ENCODE measurements at places on chromosomes 6 and 20.
A peak's percentile ranks its signal among the peaks of the same experiment; 100 is the strongest.

DNA sequence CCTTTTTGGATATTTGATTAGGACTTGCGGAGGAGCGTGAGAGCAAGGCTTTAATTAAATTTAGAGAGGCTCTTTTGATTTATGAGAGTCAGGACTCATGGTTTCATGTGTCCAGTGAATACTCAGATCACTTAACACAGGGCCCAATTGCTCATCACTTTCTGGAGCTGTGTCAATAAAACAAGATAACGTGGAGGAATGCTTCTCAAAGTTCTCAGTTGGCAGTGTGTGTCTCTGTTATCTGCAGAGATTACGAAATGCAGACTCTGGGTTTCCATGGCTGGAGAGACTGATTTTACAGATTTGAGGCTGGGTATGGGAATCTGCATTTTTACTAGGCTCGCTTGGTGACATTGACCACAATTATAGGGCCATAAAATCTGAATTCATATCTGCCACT, 335.8 kb upstream of the FLRT3 start:
- DNase-seq = peak; percentile 24
- H3K4me1 ChIP-seq = no peaks in the 10 kb centered on the region
- H3K4me3 ChIP-seq = no peak overlapping the region
- no peaks in the 10 kb centered on the region for H3K36me3 ChIP-seq
- H3K27ac ChIP-seq = no peak overlapping the region
- H3K27me3 ChIP-seq = no peaks in the 10 kb centered on the region

DNA sequence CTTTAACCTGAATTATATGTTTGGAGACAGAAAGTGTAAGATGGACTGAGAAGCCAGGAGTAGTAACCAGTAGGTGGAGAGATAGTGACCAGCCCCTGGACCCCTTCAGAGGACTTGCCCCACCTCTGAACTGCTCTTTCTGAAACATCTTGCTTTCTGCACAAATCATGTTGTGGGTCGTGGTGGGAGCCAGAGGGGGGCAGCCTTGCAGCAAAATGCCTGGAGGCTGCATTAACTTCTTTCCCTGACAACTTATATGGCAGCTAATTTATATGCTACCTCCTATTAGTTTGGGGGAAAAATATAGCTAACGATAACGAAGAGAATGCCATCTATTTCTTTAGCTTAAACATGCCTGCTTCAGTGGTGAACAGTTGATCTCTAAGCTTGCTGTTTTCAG, 859.8 kb downstream of the MAFB start:
- no peak overlapping the region for H3K4me3 ChIP-seq
- H3K36me3 ChIP-seq = no peaks in the 10 kb centered on the region
- H3K27ac ChIP-seq = no peak overlapping the region
- no peak for DNase-seq

- H3K4me3 ChIP-seq = no peak overlapping the region
- H3K27ac ChIP-seq = no peak overlapping the region
- no peaks in the 10 kb centered on the region for H3K27me3 ChIP-seq
- H3K36me3 ChIP-seq = no peaks in the 10 kb centered on the region
Measured at GRCh38 chr6:98946266-98946878, 1.4 kb downstream of the FBXL4 start.

- no peak for DNase-seq
- H3K4me1 ChIP-seq = no peaks in the 10 kb centered on the region
- no peak overlapping the region for H3K27ac ChIP-seq
Measured at GRCh38 chr6:88662653-88663174, 300.7 kb downstream of the RNGTT start.

- no peaks in the 10 kb centered on the region for H3K4me1 ChIP-seq
- no peak overlapping the region for H3K27ac ChIP-seq
- H3K27me3 ChIP-seq = peaks cover 20% of the 10 kb centered on the region
Measured at GRCh38 chr20:62985444-62985778, 21.4 kb downstream of the BHLHE23 start.

DNA sequence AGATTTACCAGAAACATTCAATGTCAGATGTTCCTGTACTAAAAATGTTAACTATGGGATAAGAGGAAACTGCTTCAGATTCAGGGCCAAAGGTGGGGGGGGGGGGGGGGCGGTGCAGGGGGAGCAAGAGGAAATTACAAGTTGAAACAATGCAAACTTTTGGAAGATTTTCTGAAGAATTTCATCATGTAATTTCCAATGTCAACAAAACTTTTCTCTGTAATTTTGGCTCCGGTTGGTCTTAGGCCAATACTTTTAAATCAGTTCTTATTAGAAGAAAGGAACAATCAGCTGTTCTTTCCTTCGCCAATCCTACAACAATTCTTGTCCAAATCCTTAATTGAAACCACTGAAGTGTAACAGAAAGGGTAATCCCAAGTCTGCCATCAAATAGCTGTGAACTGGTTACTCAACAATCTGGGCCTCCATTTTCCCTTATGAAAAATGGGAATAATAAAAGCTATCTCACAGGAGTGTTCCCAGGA, 13.1 kb downstream of the UQCC1 start:
- DNase-seq = no peak
- peak overlapping the region; percentile 70 for H3K27ac ChIP-seq
- no peaks in the 10 kb centered on the region for H3K36me3 ChIP-seq
- H3K4me3 ChIP-seq = no peak overlapping the region
- no peaks in the 10 kb centered on the region for H3K27me3 ChIP-seq
- peaks cover 47% of the 10 kb centered on the region for H3K4me1 ChIP-seq

DNA sequence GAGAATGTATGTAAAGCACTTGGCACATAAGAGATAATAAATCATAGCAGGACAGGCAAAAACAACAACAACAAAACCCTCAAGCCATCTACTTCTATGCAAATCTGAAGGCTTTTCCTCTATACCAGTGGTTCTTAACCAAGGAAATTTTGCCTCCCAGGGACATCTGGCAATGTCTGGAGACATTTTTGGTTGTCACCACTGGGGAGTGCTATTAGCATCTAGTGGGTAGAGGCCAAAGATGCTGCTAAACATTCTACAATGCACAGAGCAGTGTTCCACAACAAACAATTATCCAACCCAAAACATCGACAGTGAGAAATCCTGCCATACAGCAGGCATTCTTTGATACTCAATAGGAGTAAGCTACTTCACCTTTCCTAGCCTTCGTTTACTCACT, 28.2 kb downstream of the NDRG3 start:
- H3K36me3 ChIP-seq = peaks cover 4% of the 10 kb centered on the region
- H3K27me3 ChIP-seq = no peaks in the 10 kb centered on the region
- H3K4me3 ChIP-seq = no peak overlapping the region
- H3K4me1 ChIP-seq = no peaks in the 10 kb centered on the region
- DNase-seq = peak; percentile 32

DNA sequence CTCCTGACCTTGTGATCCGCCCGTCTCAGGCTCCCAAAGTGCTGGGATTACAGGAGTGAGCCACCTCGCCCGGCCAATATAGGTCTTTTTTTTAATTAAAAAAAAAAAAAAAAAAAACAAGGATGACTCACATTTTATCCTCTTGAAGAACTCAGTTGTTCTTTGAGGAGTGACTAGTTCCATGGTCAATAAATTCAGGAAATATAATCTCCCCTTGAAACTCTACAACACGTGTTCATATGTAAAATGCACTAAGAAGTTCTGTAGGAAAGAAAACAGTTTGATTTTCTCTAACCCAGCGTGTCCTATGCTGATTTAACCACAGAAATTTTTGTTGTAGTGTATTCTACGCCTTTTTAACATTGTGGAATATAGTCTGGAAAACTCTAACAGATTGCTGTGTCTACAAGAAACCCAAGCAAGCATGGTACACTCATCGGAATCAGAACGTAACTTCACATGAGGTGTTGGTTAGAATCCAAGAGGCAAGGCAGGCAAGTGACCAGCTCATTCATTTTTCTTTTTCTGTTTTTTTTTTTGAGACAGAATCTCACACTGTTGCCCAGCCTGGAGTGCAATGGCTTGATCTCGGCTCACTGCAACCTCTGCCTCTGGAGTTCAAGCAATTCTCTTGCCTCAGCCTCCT, 79.0 kb upstream of the ZNF217 start:
- no peaks in the 10 kb centered on the region for H3K36me3 ChIP-seq
- no peaks in the 10 kb centered on the region for H3K27me3 ChIP-seq
- DNase-seq = no peak
- H3K4me1 ChIP-seq = no peaks in the 10 kb centered on the region

DNA sequence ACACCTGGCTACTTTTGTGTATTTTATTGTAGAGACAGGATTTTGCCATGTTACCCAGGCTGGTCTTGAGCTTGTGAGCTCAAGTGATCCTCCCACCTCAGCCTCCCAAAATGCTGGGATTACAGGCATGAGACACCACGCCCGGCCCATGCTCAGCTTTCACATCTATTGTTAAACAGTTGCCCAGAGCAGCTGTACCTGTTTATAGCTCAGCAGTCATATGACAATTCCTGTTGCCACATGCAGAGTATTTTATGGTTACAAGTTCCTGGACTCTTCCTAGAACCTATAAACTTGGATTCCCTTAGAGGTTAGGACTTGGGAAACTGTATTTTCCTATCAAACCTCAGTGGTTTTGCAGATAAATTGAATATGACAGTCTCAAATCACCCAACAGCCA, 188.3 kb upstream of the KCNG1 start:
- DNase-seq = no peak
- H3K36me3 ChIP-seq = no peaks in the 10 kb centered on the region
- no peak overlapping the region for H3K27ac ChIP-seq
- H3K4me3 ChIP-seq = no peak overlapping the region

DNA sequence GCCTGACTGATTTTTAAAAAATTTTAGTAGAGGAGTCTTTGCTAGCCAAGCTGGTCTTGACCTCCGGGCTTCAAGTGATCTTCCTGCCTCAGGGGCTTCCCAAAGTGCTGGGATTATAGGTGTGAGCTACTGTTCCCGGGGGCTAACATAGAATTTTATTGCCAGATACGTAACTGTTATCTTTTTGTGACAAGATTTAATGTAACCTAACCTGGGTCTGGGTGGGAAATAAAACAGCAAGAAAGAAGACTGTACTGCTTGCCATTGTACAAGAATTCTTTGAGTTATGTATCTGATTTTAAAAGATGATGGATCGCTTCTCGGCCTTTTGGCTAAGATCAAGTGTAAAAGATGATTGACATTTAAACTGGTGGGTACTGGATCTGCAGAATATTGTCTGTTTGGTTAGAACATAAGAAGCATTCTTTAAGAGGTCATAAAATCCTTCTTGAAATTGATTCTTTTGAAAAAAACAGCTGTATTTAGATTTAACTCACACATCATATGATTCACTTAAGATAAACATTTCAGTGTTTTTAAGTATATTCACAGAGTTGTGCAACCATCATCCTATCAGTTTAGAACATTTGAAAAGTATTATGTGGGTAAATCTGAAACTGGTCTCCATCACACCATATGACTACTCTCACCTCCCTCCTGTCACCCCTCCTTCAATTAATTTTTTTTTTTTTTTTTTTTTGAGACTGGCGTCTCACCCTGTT, 21.6 kb downstream of the TPX2 start:
- no peaks in the 10 kb centered on the region for H3K27me3 ChIP-seq
- no peak overlapping the region for H3K27ac ChIP-seq
- H3K4me1 ChIP-seq = no peaks in the 10 kb centered on the region
- no peak for DNase-seq
- H3K4me3 ChIP-seq = no peak overlapping the region
- H3K36me3 ChIP-seq = no peaks in the 10 kb centered on the region

GRCh38 chr6:91704531-91704930, 1117.7 kb upstream of the MAP3K7 start:
- H3K4me3 ChIP-seq = no peak overlapping the region
- no peaks in the 10 kb centered on the region for H3K4me1 ChIP-seq
- no peak for DNase-seq
- no peaks in the 10 kb centered on the region for H3K27me3 ChIP-seq

DNA sequence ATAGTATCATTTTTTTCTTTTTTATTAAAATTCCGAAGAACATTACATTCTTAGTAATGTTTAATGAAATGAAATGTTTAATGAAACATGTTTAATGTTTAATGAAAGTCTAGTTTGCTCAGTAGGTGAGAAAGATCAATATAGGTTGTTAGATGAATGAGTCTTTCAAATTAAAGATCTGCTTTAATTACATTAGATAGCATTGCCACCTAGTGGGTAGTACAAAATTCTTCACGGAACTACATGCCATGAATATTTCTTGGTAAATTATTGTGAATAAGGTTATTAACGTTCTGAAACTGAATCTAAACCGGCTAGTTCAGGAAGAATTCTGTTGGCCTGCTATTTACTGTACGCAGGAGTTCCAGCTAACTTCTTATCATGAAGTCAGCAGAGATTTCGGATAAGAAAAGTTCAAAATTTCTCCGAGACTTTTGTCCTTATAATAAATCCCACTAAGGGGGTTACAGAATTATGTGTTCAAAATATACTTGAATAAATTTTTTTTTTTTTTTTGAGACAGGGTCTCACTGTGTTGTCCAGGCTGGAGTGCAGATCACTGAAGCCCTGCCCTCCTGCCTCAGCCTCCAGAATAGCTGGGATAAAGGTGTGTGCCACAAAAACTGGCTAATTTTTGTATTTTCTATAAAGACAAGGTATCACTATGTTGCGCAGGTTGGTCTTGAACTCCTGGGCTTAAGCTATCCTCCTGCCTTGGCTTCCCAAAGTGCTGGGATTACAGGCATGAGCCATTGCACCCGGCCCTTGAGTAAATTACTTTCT, 7.9 kb upstream of the GMNN start:
- no peaks in the 10 kb centered on the region for H3K4me1 ChIP-seq
- DNase-seq = no peak
- H3K27me3 ChIP-seq = no peaks in the 10 kb centered on the region

DNA sequence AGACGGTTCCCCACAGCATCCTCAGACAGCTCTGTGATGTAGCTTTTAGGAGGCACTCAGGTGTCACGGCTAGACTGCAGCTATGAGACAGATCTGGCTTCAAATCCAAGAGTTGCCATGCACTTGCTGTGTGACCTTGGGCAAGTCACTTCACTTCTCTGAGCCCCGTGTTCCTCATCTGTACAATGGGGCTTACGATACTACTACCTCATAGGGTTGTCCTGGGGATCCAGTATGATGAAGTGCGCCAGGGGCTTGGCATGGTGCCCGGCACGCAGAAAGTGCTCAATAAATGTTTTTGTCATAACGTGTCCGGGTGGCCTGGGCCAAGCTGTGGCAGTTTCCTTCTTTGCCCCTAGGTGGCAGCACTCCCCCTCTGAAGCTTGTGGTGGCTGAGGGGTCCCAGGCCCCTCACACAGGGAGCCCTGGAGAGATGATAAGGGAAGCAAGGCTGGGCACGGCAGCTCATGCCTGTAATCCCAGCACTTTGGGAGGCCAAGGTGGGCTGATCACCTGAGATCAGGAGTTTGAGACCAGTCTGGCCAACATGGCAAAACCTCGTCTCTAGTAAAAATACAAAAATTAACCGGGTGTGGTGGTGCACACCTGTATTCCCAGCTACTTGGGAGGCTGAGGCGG, 19.1 kb upstream of the CHMP4B start:
- DNase-seq = no peak
- H3K27ac ChIP-seq = no peak overlapping the region
- no peaks in the 10 kb centered on the region for H3K27me3 ChIP-seq
- no peaks in the 10 kb centered on the region for H3K4me1 ChIP-seq
- peaks cover 4% of the 10 kb centered on the region for H3K36me3 ChIP-seq
- H3K4me3 ChIP-seq = no peak overlapping the region

DNA sequence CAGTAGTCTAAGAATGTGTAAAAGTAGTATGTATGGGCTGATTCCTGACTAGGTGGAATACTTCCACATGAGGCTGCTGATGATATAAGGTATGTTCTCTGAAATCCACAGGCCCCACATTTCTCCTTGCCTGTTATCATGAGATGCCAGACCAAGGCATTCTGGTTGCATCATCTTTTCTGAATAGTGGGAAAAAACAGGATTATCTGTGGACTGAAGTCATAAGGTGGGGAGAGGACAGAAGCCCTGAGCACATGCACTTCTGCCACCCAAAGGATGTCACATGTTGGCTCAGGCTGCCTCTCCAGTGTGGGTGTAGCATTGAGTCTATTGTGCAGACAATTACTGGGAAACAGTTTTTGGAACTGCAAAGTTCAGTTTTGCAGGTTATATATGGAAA, 184.5 kb upstream of the RAB32 start:
- H3K36me3 ChIP-seq = no peaks in the 10 kb centered on the region
- H3K4me1 ChIP-seq = no peaks in the 10 kb centered on the region
- no peak for DNase-seq
- no peak overlapping the region for H3K4me3 ChIP-seq

Measured in adrenal gland (tissue), 19 donors.